Glutamatergic neuron (in vitro differentiated cells): ENCODE measurements at places on chromosomes 3 and 15. TPM values are rescaled to one million over a fixed set of nuclear protein-coding genes. Genes with fewer than 3 reads are reported as not detected.

The ESYT3 gene
- total RNA-seq, result not detected

The DPPA2 gene
- total RNA-seq, result 0.42 TPM

The TM6SF1 gene
- not detected for total RNA-seq

The STARD5 gene
- 3.1 TPM for total RNA-seq

The RTP3 gene
- total RNA-seq, result not detected

The EPHA6 gene
- 9.0 TPM for total RNA-seq

The DNASE1L3 gene
- 0.96 TPM for total RNA-seq

The TTLL13 gene
- total RNA-seq, result not detected

The NRG4 gene
- not detected for total RNA-seq

The P2RY1 gene
- 0.51 TPM for total RNA-seq

The GOLGA8Q gene
- total RNA-seq, result not detected

The C3orf62 gene
- 7.5 TPM for total RNA-seq

The SLC22A13 gene
- total RNA-seq, result 1.5 TPM

The ARL6 gene
- 9.6 TPM for total RNA-seq
